ENCODE measurements at places on chromosomes 12 and 14.

GRCh38 chr14:28488684-28489083 lies 277.9 kb upstream of the FOXG1 start:
- no peak for DNase-seq

GRCh38 chr12:33676866-33677265 lies 237.2 kb upstream of the SYT10 start:
- no peak for DNase-seq

DNA sequence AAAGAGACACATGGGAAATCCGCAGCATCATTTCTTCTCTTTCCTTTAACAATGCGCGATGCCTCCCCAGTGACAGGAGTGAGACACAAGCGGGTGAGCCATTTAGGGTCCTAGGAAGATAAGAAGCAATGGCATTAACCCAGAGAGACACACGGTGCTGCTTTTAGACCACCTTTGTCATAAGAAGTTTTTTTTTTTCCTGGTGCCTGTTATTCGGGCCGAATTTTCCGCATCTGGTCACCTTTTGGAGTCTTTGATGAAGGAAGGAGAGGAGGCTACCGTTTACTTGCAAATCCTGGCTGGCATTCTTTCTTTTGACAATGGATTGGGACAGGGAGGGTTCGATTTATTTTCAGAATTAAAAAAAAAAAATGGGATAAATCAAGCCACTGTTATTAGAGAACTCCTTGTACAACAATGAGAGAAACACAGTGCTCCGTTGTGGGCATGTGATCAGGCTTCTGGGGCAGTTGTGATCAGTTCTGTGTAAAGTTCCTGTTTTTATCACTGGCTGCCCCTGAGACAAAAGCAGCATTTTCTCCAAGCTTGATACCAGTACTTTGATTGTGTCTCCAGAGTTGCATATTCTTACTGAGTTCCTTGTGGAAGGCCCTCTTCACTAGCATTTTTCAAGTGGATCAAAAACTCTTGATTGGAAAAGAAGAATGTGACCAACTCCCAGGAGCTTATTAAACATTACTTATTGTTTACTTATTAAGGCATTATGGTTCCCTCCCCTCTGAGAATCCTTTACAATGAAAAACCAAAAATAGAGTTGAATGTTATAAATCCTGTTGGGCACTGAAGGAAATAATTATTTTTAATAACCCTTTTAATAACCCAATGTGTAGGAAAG lies 1.1 kb downstream of the DIP2B start:
- DNase-seq, result no peak

GRCh38 chr14:93537951-93538350 lies 107.2 kb downstream of the UNC79 start:
- DNase-seq, result no peak

GRCh38 chr14:61542848-61543790 lies 152.2 kb upstream of the HIF1A start:
- no peak for DNase-seq

GRCh38 chr14:95458906-95459305 lies 57.5 kb downstream of the SYNE3 start:
- DNase-seq, result no peak

DNA sequence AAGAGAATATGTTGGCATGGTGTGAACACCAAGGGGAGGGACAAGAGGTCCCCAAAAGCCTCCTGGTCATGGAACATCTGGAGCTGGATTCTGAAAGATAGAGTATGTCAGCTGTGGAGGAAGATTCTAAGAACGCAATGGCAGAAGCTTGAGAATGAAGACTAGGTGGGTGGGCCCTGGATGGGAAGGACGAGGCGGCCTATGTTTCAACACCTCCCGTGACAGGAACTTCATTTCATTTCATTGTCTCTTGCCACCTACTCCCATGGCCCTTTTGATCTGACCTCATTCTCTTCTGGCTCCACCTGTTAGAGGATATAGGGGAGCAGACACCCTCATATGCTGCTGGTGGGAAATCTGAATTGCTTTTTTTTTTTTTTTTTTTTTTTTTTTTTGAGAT lies 3.3 kb downstream of the UNG start:
- DNase-seq, result no peak

- DNase-seq, result peak; percentile 78
Measured at GRCh38 chr14:53217316-53217994, 64.3 kb upstream of the DDHD1 start.

- no peak for DNase-seq
Measured at GRCh38 chr12:115382681-115383080, 698.7 kb upstream of the TBX3 start.

Data from activated B cell treated with CpG ODN at 0.5 μM for 24 hours (primary cell).